ENCODE measurements at places on chromosomes 3 and 15.

DNA sequence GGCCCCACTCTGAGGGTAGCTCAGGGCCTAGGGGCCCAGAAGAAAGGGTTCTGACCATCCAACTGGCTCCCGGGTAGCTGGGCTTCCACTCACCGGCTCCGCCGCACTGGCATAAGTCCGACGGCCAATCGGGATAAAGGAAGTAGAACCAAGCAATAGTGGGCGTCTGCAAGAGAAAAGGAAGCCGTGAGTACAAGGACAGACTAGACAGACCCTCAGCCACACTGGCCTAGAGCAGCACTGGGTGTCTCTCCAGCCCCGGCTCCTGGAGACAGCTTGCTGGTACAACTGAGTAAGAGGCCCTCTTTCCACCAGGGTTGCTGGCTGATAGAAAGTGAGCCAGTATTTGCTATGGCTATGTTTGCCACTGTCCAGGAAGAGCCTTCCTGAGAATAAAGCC lies 22.4 kb downstream of the BDH1 start:
- no peak for DNase-seq

DNA sequence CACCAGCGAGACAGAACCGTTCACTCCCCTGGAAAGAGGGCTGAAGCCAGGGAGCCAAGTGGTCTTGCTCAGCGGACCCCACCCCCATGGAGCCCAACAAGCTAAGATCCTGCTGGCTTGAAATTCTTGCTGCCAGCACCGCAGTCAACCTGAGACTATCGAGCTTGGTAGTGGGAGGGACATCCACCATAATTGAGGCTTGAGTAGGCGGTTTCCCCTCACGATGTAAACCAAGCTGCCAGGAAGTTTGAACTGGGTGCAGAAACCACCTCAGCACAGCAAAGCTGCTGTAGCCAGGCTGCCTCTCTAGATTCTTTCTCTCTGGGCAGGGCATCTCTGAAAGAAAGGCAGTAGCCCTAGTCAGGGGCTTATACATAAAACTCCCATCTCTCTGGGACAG lies 151.0 kb downstream of the MBNL1 start:
- DNase-seq: no peak

GRCh38 chr3:182382112-182382857 lies 411.0 kb upstream of the ATP11B start:
- no peak for DNase-seq

DNA sequence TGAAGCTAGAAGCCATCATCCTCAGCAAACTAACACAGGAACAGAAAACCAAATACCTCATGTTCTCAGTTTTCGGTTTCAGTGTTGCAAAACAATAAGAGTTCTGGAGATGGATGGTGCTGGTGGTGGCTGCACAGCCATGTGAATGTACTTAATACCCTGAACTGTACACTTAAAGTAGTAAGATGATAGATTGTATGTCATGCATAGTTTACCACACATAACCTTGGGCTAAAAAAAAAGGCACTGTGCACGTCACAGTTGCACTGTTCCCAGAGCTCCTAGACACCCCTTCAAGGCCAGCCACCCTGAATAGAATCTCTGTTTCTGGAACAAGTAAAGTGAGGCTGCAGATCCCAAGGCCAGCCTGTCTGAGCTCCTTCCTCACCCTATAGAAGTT lies 243.3 kb upstream of the IGF1R start:
- DNase-seq: no peak

GRCh38 chr3:167882057-167882667 lies 146.6 kb downstream of the SERPINI1 start:
- peak; percentile 53 for DNase-seq

DNA sequence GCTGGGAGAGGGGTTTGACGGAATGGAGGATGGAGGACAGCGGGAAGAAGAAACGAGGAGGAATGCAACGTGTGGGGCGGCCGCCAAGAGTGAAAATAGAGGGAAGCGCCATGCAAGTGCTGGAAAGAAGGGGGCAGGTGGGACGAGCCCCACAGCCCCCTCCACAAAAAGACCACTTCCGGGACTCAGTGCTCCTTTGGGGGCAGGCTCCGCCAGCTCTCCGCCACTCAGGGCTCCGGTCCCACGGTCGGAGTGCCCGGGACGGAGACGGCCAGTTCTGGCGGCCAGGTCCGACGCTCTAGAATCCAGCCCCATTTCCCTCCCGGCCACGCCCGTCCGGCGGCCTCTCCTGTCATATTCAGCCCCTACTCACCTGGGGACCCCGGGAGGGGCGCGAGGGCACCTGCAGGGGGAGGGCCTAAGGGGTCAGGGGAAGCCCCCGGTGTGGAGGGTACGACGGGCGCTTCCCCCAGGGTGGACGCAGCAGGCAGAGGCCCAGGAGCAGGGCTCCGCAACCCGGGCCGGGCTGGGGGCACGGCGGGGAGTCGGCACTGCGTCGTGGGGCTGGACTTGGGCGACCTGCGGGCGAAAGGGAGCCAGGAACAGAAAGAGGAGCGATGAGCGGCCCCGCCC lies 25.5 kb upstream of the CSPG4 start:
- no peak for DNase-seq

All from DMS79 treated with DMSO at 0.1 percent for 48 hours (cell line).